ENCODE measurements at places on chromosomes 16 and 17.

DNA sequence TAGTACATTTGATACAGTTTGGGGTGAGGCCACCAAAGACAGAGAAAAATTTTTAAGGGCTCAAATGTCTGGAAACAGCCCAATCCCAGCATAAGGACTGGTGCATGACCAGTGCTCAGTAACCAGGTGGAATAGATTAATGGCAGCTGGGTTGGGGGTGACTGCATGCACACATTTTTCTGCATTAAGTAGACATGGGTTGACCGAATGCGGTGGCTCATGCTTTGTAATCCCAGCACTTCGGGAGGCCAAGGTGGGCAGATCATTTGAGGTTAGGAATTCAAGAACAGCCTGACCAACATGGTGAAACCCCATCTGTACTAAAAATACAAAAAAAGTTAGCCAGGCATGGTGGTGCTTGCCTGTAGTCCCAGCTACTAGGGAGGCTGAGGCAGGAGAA lies 121.1 kb upstream of the HSBP1 start:
- no peak for DNase-seq

DNA sequence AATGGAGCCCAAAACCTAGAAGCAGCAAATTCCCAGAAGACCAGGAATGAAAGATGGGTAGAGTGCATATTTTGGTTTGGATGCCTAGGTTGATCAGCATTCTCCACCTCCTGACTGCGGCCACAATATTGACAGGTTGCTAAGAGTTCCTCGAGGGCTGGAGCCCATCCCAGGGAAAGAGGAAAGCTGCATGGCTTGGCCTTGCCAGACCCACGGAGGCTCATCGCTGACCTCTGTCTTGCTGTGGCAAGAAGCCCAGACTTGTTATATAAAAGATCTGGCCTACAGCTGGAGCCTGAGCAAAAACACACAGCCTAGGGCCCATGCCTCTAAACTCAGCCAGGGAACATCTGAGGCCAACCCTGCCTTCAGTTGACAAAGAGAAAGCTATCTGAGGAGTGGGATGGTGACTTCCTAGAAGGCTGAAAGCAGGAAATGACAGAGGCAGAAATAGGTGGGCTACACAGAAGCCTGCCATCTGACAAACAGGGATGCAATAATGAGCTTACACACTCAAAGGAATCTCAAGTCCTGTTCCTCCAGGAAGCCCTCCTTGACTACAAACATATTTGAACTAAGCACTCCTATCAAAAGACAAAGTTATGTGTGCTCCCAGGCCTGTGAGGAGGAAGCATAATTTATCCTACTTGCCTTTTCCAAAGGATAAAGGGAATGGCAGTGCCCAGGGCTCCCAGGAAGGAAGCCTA lies 22.5 kb upstream of the SLC35B1 start:
- DNase-seq, result peak; percentile 59

- no peak for DNase-seq
Observed at GRCh38 chr16:65113441-65113840, 8.4 kb downstream of the CDH11 start.

DNA sequence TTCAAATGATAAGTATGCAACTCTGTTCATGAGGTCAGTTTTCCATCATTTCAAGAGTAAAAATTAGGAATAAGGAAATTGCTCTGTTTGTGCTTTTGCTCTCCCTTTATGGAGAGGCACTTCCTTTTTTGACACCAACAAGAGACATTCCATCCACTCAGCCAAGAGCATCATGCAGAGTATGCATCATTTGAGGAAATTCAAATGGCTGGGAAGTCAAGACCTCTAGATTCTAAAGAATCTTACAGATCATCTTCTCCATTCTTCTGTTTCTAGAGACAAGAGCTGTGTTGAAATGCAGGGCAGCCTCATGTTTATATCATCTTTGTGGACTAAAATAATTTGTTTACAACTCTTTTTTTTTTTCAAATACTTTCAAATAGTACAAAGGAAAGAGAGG lies 669.4 kb downstream of the CDH11 start:
- no peak for DNase-seq

GRCh38 chr16:17269439-17269838 lies 201.3 kb downstream of the XYLT1 start:
- no peak for DNase-seq

Measured in transverse colon (tissue), 4 donors.